ENCODE measurements at places on chromosomes 12 and 14.

GRCh38 chr14:69917287-69917686 is 38.1 kb downstream of the SMOC1 start:
- no peak for DNase-seq

DNA sequence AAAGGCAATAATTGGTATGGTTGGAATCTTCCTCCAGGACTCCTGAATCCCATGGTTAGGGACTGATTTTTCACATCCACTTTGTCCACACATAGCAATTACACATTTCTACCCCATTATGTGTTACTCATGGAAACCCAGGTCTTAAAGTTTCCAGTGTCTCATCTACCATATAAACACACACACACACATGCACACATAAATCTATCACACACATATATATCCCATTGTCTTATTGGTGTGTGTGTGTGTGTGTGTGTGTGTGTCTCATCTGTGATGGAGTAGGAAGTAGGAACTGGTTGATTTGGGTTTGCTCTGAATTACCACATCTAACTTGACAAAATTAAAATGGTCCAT is 525.4 kb downstream of the FUT8 start:
- DNase-seq, result no peak

- no peak for DNase-seq
Measured at GRCh38 chr12:60345442-60345841, 749.6 kb downstream of the SLC16A7 start.

DNA sequence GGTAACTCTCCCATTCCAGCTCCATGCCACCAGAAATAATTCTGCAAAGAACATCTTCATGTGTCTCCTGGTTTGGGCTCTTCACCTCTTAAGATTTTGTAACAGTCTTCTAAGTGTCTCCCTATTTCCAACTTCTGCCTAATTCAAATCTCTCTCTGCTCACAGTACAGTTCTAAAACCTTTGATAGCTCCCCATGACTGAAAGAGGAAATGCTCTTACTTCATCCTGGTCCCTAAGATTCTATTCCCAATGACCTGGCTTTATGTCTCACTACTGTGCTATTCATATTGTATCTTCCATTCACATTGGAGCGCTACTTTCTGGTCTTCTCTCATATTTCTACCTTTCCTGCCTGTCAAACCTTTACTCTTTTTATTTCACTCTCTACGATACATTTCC is 1.6 kb downstream of the AMN1 start:
- DNase-seq, result no peak

DNA sequence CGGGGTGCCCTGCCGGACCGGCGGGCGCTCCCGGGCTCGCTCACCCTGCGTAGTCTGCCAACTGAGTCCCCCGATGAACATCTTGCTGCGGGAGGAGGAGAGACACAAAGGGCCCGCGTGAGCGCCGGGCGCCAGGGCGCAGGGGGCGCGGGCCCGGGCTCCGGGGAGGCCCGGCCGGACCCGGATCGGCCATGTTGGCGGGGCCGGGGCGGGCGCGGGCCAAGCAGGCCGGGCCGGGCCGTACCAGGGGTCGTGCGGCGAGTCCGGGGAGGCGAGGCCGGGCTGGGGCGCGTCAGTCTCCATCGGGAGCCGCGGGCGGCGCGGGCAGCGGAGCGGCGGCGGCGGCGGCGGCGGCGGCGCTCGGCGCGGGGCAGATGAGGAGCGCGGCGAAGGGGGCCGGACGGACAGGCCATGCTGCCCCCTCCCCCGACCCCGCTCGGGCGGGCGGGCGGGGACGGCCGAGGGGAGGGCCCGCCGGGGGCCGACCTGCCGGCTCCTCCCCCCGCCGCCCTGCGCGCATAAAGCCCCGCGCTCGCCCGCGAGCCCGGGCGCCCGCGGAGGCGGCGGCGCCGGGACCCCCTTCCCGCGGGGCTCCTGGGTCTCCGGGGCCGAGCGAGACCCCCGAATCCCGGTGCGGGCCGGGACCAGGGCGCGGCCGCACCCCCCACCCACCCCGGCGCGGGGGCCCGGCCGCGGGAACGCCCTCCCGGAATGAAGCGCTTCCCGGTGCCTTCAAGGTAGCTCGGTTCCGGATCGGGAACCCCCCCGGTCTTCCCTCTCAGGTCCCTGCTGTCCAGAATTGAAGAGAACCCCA is at the start of gene MSI1:
TSS of gene MSI1 (minus strand) at position 376 of the 814 bp plus-strand sequence. CDS start at position 303, 73 bp downstream.
- DNase-seq, result no peak

DNA sequence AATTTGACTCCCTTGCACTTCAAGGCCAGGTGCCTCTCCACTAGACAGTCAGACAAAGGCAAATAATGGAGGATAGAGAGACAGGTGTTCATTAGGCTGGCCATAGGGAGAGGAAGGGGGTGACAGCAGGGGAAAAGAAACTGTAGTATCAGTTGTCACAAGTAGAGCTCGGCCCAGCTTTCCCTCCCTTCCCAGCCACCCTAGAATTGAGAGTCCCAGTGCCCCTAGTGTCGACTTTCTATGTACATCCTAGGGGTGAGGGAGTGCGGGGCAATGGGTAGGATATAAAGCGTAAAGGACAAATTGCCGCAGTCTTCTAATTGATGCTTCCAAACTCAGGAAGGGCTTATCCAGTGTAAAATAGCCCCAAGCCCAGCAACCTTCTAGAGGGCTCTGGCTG is 39.0 kb downstream of the BAZ2A start:
- no peak for DNase-seq

- peak; percentile 80 for DNase-seq
Measured at GRCh38 chr12:124174451-124175348, 120.2 kb upstream of the RFLNA start.

- DNase-seq, result no peak
Measured at GRCh38 chr14:68926236-68926635, 52.9 kb downstream of the ACTN1 start.

DNA sequence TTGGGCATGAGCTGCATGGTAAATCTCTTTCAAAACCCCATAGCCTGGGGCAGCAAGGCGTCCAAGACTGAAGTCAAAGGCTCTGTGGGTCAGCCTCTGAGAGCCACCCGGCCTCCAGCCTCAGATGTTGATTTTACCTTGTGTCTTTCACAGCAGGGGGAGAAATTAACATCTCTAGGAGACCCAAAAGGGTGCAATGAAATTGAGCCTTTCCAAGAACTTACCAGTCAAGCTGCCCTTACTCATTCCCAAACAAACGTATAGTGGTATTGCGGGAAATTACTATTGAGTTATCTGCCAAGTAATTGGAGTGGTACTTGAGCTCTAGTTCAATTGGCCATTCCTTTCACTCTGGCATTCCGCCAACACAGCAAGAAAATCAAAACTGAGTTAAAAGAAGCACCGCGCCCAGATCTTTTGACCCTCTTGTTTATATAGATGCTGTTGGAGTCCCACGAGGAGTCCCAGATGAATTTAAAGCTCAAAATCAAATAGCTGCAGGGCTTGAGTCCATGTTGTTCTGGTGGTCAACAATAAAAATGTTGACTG is 380.7 kb upstream of the SYT1 start:
- no peak for DNase-seq

- no peak for DNase-seq
Measured at GRCh38 chr12:29149691-29150281, 708 bp downstream of the FAR2 start.

DNA sequence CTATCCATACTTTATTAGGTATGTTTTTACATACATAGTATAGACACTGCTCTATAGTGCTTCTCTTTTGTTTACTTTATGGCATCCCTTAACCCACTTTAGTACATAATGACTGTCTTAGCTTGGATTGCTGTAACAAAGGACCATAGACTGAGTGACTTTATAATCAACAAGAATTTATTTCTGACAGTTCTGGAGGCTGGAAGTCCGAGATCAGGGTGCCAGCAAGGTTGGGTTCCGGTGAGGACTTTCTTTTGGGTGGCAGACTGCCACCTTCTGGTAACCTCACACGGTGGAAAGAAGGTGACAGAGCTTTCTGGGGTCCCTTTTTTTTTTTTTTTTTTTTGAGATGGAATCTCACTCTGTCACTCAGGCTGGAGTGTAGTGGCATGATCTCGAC is 48.6 kb upstream of the PPM1H start:
- DNase-seq, result no peak

GRCh38 chr12:54394986-54395385 is 10.5 kb upstream of the ZNF385A start:
- no peak for DNase-seq

GRCh38 chr12:15322164-15323061 is at the start of gene PTPRO:
TSS of gene PTPRO (plus strand) at chr12:15322508.
- no peak for DNase-seq

GRCh38 chr12:128969480-128970055 is 116.3 kb downstream of the GLT1D1 start:
- no peak for DNase-seq

- DNase-seq, result no peak
Measured at GRCh38 chr12:24954261-24954660, 5.4 kb upstream of the BCAT1 start.

GRCh38 chr14:86003998-86004397 is 474.1 kb downstream of the FLRT2 start:
- DNase-seq, result peak; percentile 10

- DNase-seq, result no peak
Measured at GRCh38 chr14:89418976-89419375, 1.9 kb upstream of the FOXN3 start.

GRCh38 chr14:96095581-96096476 is 56.7 kb downstream of the C14orf132 start:
- peak; percentile 46 for DNase-seq

DNA sequence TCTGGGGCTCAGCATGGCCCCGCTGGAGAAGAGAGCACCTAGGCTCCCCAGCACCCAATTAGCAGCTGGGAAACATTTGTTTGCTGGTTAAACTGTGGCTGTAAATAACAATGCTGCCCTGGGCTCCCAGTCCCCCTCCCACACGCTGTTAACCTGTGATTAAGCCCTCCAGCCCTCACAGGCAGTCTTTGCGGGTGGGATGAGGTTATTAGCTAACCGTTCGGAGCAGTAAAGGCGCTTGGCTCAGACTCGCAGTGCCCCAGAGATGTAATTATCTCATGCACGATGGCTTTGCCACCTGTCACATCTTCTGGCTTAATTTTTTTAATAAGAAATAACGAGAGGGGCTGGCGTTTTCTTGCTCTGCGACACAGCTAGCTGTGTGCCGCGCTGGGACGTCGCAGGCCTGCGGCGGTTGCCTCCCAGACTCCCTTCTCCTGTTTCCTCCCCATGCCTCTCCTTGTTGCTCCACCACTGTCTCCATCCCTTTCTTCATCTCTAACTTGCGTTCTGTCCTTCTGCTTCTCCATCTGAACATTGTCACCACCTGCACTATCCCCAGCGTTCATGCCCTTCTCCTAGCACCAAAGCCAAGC is 239.2 kb upstream of the FKBP4 start:
- DNase-seq, result no peak

- DNase-seq, result no peak
Measured at GRCh38 chr14:27528328-27528727, 930.5 kb upstream of the NOVA1 start.

DNA sequence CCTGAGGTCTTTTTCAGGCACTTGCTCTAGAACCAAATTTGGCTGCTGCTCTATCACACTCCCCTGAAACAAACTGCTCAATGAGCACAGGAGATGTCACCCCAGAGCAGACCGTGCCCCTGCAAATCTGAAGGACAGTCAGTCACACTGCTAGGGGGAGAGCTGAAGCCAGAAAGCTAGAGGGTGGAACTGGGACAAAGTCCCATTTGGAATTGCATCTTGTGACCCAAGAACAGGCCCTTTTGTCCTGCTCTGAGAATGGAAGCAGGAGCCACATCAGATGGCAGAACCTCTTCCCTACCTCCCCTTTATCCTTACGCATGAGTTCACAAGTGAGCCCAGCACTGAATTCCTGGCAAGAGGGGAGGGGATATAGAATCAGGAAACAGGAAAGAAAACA is 64.7 kb downstream of the MAP3K9 start:
- DNase-seq, result no peak

- no peak for DNase-seq
Measured at GRCh38 chr12:32489070-32489469, 89.7 kb downstream of the FGD4 start.

DNA sequence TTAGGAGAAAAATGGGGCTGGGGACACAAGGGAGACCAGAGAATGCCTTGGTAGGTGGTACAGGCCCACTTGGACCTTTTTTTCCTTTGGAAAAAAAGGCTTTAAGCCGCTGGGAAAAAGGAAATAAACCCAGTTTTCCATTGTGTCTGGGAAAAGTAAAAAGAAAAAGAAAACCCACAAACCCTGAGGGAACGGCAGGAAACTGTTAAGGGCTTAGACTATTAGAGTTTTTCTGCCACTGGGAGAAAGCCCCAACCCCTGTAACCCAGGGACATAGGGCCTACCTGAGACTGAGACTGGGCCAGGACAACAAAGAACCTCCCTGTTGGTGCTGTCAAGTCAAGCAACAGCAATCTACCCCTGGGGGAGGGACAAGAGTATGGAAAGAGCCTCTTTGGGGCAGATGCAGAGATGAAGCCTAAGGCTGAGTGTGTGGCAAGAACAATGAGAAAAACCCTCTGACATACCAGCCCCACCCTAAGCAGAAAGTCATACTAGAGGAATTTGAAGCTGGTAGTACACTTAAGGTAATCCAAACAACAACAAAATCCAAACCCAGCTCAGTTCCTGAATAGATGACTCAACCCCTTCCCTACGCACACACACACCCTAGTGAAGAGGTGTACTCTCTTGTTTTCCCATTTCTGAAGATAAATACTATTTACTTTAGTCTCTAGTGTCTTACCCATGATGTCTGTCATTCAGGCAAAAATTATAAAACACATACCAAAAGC is 22.8 kb downstream of the ATF1 start:
- DNase-seq, result peak; percentile 79

DNA sequence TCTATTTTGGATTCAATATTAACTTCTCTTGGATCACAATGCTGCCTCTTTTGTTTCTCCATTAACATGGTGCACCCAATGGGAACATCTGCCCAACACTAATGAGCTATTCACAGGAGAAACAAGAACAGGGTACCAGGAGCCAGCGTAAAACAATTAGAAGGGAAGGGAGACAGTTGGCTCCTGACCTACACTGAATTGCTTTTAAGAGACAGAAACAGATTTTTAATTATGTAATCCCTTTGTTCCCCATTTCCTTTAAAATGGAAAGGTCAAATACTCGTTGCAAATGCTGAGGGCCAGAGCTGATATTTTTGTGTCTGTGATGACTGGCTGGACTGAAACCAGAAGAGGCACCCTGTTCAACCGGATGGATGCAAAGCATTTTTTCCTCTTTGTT is 108.3 kb downstream of the SEC23A start:
- no peak for DNase-seq

DNA sequence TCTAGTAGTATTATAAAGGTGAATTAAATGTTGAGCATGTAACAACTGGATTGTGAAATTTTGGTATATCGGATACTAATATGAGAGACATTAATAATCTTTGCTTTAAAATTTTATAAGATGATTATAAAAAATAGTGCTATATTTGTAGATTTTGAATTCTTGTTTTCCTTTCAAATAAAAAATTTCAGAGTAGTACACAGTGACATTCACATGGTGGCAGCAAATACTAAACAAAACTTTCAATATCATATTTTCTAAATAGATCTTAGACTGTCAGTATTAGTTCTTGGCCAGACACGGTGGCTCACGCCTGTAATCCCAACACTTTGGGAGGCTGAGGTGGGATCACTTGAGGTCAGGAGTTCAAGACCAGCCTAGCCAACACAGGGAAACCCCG is 166.0 kb downstream of the NAV3 start:
- no peak for DNase-seq

DNA sequence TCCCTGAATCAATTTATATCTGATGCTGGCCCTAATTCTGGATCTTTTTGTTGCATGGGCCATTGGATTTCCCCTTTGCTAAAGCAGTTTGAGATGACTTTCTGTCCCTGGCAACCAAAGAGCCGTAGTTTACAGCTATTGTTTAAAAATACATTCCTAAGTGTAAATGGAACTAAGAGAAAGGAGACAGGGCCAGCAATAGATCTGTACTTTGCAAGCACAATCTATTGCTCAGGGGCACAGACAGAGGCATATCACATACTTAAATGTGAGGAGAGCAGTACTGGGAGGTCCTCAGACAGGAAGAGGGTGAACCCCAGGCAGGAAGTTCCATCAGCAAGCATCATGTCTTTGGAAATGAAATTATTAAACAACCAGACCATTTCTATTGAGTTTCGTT is 126.6 kb downstream of the ZFP36L1 start:
- no peak for DNase-seq
